ENCODE measurements at places on chromosomes 13 and 19.

DNA sequence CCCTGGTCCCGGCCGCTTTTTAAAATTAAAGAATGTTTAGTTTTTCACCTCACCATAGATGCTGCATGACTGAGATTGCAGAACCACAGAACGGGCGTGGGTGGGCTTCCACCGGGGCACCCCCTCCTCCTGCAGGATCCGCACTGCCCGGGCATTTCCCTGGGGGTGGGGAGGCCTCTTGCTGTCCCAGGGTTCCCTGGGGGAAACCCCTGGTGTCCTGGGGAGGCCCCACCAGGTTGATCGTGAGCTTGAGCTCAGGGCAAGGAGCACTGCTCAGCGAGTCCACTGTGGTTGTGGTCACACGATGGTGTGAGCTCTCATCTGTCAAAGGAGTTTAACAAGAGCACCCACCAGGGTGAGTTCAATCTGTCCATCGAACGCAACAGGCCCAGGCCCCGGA lies 11.4 kb upstream of the TCF3 start:
- DNase-seq = no peak

DNA sequence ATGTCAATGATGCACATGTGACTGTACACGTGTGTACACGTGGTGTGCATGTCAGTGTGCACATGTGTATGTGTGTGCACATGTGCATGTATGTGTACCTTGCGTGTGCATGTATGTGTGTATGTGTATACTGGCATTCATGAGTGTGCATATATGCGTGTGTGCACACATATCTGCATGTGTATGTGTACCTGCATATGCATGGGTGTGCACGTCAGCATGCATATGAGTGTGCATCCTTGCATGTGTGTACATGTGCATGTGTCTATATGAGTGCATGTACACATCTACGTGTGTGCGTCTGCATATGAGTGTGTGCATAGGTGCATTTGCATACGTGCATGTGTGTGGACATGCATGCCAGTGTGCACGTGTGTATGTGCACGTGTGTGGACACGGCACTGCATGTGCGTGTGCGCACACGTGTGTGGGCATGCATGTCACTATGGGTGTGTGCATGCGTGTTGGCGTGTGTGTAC lies 48.5 kb downstream of the GADD45B start:
- DNase-seq = no peak

- DNase-seq = peak; percentile 92
Measured at GRCh38 chr13:26508885-26509284, 48.6 kb upstream of the WASF3 start.

DNA sequence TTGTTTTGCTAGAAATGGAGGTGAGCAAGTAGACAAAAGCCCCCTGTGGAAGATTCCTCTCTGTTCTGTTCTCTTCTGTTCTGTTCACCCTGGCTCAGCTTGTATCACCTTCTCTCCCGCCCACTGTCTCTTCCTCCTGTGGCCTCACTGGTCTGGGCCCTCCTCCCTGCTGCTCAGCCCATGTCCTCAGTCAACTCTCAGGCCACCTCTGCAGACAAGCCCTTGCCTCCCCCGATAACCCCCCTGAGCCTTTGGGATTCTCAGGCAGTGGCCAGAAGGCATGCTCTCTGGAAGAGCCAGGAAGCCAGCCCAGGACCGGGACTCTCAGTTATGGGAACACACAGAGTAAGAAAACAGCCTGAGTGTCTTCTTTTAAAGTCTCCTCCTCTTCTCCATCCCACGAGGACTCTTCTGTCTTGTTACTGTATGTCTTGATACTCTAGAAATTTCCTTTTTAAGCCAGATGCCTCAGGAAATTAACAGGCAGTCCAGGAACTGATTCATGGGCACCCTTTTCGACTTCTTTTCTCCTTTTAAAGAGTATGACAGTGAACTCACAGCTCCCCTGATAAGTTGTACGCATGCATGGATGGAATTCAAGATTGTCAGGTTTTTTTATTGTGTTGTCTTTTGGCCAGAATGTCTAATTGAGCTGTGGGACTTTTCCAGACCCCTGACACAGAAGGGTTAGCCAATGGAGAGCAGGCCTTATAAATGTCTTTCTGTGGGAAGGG lies 33.7 kb downstream of the SHISA2 start:
- DNase-seq = peak; percentile 9

DNA sequence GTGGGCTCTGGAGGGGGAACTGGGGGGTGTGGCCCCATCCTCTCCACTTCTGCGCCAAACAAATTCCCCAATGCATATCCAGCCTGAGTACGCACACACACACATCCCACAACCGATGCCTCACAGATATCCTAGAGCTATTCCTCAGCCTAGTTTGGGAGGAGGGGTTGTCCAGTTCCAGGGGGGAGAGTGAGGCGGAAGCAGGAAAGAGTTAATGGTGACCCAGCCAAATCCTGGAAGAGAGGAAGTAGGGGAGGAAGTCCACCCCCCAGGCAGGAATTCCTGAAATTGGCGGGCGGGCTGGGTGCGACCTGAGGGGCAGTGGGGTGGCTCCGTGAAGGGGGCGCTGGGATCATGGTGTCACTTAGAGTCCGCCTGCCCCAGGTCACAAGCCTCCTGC lies 897 bp downstream of the GPR4 start:
- DNase-seq = no peak

GRCh38 chr19:2149980-2150793 lies 1.2 kb downstream of the AP3D1 start:
- DNase-seq = no peak

GRCh38 chr13:46676378-46676725 lies 120.6 kb downstream of the ESD start:
- DNase-seq = no peak

DNA sequence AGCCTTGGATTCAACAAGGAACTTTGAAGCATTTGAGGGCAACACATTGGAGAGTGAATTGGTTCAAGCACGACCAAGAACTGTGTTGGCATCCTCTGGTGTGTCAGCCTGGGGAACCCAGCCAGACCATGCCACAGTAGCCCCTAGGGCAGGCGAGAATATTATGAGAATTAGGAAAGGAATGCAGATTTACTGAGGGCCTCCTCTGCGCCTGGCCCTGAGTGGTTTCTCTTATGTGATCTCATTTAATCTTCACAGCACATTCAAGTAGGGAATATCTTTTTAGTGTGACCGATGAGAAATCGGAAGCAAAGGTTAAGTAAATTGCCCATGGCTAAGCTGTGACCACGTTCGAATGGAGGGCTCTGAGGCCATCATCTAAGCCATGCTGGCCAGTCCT lies 15.3 kb upstream of the ERICH6B start:
- no peak for DNase-seq

DNA sequence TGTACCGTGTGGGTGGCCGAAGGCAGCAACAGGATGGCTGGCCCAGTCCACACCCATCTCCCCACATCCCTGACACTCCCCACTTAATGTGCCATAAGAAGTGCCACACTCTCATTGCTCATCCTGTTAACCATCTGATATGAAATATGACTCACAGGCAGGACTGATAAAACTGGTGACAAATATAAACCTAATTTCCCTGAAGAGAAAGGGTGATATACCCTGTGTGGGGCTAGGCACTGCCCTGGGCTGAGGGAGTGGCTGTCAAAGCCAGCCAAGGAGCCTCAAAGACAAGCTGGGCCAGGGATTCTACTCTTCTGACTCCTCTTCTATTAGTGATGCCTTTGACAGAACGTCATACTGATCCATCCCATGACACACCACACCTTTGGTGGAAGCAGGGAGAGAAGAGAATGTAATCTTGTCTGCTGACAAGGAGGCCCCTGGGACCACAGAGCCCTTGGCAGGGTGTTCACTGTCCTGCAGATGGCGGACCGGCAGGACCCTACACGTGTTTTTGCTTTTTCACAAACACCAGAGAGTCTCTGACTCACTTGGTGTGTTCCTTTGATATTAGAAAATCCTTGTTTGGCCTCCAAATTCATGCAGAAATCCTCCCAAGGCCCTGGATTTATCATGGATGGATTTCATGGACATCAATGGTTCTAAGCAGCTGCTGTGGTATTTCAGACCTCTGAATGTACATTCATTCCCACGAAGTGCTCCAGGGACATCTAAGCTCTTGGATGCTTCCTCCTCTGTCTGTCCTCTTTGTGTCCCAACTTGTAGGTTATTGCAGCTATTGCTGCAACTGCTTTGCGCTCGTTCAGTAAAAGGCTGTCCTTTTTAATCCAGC lies 98.0 kb upstream of the WASF3 start:
- DNase-seq = peak; percentile 35

- peak; percentile 52 for DNase-seq
Measured at GRCh38 chr13:93227280-93227877, 772 bp downstream of the GPC6 start.

DNA sequence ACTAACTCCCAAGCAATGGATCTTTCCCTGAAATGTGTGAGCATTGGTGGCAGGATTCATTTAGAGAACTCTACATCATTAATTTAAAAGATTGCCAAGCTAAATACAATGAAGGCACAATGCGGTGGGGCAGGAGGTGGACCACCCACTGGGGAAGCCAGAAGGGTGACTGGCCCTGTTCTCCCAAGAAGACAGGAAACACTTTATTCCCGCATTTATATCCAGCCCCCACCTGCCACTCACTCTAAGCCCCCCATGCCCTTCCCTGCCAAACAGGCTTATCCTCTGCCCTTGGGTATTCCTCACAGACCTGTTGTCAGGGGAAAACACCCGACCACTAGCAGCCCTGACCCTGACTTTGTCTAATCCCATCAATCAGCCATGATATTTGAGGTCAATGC lies 189.1 kb upstream of the UBL3 start:
- DNase-seq = no peak

DNA sequence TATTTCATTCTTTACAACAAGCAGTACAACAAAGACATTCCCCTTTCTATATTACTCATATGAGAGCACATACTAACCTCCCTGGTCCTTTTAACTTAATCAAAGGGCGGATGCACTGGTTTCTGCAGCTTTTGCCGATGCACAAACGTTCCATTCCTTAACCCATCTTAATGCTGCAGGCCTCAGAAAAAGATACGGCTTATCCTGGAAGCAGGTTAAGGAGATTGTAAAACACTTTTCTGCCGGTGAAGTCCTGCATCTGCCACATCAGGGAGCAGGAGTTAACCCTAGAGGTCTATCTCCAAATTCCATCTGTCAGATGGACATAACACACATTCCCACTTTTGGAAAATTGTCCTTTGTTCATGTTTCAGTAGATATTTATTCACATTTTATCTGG lies 11.5 kb upstream of the ZNF814 start:
- DNase-seq = no peak

DNA sequence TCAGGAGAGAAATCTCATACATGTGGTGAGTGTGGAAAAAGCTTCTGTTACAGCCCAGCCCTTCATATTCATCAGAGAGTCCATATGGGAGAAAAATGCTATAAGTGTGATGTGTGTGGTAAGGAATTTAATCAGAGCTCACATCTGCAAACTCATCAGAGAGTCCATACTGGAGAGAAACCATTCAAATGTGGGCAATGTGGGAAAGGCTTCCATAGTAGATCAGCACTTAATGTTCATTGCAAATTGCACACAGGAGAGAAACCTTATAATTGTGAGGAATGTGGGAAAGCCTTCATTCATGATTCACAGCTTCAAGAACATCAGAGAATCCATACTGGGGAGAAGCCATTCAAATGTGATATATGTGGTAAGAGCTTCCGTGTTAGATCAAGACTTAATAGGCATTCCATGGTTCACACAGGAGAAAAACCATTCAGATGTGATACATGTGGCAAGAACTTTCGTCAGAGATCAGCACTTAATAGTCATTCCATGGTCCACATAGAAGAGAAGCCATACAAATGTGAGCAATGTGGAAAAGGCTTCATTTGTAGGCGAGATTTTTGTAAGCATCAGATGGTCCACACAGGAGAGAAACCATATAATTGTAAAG lies 15.2 kb downstream of the ZNF221 start:
- DNase-seq = no peak

DNA sequence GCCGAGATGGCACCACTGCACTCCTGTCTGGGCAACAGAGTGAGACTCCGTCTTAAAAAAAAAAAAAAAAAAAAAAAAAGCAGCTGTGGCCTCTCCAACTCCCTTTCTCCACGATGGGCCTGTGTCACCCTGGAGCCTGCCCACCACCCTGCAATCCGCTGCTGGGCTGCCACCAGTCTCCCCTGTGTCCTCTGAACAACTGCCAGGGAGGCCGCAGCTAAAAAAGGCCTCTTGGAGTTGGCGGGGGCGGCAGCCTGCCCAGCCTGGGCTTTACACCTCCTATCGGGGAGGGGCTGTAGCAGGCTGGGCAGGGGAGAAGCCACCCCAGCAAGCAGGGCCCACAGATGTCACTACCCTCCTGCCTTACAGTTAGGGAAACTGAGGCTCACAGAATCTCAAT lies 3.5 kb downstream of the CDC37 start:
- no peak for DNase-seq

GRCh38 chr19:38405276-38405675 lies 2.4 kb downstream of the FAM98C start:
- DNase-seq = no peak
